ENCODE measurements at places on chromosomes 1 and 21.

DNA sequence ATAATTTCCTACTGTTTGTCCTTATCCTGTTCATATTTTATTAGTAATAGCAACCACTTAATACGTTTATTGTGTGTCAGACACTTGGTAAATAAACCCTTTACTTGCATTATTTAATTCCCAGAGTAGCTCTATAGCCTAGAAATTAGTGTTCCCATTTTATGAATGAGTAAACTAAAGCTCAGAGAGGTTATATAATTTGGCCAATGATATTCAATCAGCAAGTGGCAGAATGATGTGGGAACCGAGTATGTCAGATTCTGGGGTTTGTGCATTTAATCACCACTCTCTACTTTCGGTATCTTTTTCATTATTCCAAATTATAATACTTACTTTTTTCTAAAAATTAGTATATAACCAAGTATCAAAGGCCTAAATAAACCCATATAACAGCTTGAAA, 6.6 kb upstream of the ARPC5 start:
- DNase-seq: no peak

GRCh38 chr1:240312872-240313271, 221.2 kb downstream of the FMN2 start:
- no peak for DNase-seq

GRCh38 chr1:243926803-243927245, 76.8 kb upstream of the AKT3 start:
- no peak for DNase-seq

GRCh38 chr1:245428681-245429080, 273.9 kb downstream of the KIF26B start:
- no peak for DNase-seq

DNA sequence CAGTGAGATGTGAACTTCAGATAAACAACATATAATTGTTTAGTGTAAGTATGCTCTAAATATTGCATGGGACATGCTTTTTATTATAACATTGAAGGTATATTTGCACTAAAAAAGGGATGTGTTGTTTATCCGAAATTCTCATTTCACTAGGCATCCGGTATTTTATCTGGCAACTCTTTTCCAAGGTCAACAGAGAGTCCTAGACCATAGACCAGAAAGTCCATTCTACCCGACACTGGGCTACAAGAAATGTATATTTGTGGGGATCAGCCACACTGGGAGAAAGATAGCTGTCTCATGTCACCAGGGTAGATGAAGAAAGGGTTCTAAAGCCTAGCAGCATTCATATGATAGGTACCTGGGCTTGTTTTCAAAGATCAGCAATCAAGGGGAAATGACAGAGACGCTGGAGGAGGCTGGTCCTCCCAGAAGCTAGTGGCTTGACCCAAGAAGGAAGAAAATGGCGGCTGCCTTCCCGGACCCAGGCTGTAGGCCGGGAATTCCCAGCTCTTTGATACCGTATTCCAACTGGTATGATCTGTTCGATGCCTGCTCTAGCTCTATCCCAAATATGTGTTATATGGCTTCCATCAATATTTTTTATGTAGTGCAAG, 161.1 kb upstream of the IRF2BP2 start:
- DNase-seq: no peak

GRCh38 chr1:43321331-43321891, 16.2 kb upstream of the MPL start:
- no peak for DNase-seq

DNA sequence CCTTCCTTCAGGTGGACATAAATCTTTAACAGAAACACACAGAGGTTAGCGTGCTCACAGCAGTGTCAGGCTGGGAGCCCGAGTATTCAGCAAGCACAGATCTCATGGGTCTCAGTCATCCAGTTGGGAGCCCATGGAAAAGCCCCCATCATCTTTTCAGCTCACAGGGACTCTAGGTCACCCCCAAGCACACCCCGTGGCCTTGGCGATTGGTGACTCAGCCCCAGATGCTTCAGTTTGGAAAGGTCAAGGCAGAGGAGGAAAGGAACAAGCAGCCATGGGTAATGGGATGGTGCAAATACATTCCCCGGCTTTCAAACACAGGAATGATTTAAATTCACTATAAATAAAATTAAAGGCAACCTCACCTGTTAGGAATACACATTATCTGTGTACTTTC, 88.9 kb downstream of the PGBD5 start:
- no peak for DNase-seq

DNA sequence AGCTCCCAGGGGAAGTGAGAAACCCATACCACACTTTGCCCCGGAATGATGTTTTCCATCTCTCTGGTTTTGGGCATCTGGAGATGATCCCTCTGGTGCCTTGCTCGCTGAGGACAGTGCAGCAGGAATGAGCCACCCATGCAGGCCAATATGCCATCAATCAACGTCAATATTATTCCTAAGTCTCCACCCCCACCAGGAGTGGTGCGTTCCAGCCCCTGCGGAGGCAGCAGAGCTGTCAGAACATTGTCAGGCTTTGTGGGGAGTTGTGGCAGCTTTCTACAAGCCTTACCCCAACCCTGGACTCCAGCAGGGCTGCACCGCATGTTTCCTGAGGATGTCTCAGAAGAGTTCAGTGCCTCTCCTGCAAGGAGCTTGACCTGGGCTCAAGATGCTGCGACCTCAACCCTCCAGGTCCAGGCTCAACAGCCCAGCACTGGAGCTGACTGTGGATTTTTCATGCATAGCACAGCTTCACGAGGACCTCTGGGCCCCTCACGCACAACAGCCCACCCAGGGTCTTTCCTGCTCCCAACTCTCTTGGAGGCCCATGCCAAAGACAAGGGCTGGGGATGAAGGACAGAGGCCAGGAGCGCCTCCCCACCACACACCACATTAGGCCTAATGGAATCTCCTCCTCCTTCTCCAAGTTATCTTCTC, 67.5 kb downstream of the PSMG1 start:
- DNase-seq: no peak

- no peak for DNase-seq
Measured at GRCh38 chr1:53546409-53547155, 87.4 kb downstream of the DMRTB1 start.

GRCh38 chr1:161131523-161132409, 701 bp downstream of the DEDD start:
- peak; percentile 32 for DNase-seq

DNA sequence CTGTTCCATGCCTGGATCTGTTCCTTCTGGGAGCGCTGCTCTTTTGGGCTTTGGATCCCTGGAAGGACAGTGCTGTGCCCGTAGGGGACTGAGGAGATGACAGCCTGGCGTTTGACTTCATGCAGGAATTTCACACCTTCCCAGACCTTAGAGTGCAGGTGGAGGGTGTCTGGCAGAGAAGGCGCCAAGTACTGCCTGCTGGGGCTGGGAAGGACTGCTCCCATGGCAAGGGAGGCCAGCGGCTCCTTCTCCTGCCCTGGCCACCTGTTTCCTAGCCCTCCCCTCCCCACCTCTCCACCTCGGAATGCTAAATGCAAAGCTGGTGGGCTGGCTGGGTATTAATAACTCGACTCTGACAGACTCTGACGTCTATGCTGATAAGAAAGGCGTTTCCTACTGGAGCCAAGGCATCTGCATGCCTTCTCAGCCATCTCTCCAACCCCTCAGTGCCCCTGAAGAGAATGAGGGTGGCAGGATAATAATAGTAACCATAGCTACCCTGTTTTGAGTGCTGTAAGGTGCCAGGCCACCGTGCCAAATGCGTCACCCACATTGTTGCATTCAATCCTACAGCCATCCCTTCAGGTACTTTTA, 17.5 kb upstream of the PDIK1L start:
- no peak for DNase-seq

DNA sequence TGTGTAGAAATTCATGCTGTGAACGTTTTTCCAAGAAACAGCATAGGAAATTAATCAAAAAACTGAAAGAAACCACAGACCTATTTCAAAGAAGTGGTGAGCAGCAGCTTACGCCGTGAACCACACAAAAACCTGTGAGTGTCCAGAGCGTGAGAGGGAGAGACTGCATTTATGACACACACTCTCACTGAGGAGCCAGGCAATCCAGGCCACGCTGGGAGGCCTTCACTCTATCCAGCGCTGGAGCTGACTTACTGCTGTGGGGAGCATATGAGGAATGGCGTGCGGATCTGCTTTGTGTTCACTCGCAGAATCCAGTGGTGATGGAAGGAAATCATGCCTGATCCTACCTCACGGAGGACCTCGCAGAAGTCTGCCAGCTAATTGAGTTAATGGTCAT, 12.7 kb downstream of the ADAMTS1 start:
- no peak for DNase-seq

- DNase-seq: no peak
Measured at GRCh38 chr1:40848530-40849189, 13.5 kb downstream of the CITED4 start.

DNA sequence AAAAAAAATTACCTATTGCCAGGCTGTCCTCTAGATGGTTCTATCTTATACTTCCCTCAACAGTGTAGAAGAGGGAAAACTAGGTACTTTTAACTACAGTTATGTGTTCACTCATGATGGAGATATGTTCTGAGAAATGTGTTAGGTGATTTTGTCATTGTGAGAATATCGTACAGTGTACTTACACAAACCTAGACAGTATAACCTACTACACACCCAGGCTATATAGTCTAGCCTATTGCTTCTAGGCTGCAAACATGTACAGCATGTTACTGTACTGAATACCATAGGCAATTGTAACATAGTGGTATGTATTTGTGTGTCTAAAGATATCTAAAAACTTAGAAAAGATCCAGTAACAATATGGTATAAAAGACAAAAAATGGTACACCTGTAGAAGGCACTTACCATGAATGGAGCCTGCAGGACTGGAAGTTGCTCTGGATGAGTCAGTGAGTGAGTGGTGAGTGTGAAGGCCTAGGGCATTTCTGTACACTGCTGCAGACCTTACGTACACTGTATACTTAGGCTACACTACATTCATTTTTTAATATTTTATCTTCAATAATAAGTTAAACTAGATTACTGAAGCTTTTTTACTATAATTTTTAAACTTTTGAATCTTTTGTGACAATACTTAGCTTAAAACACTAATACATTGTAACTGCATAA, 13.2 kb downstream of the MGST3 start:
- DNase-seq: no peak

Measured in stimulated activated CD4-positive, alpha-beta T cell treated with anti-CD3 and anti-CD28 coated beads, TNF-alpha, amount 100 ng/mL, for 4 hours (primary cell).